ENCODE measurements at places on chromosomes 13 and 19.

DNA sequence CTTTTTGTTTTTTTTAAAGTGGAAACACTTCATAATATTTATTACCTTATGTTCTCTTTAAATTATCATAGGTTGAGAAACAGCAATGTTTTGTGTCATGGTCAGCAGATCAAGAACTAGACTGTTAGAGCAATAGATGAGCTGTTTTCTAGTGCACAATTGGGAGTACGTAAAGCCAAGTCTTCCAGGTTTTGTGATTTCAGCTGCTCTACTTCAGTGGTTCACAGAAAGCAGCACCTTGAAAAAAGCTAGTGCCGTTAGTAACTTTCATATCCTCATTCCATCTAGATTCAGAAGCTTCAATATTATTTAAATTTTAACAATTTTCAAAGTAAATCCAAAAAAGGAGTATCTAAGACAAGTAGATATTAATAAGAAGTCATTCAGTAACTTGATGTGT is 1.9 kb downstream of the GPR18 start:
- no peak for DNase-seq

- peak; percentile 96 for DNase-seq
Observed at GRCh38 chr13:26021516-26021915, 30.3 kb downstream of the SHISA2 start.

- DNase-seq, result peak; percentile 7
Observed at GRCh38 chr13:27194209-27194608, 22.6 kb upstream of the USP12 start.

GRCh38 chr13:76641056-76641455 is 245.1 kb downstream of the KCTD12 start:
- DNase-seq, result no peak

DNA sequence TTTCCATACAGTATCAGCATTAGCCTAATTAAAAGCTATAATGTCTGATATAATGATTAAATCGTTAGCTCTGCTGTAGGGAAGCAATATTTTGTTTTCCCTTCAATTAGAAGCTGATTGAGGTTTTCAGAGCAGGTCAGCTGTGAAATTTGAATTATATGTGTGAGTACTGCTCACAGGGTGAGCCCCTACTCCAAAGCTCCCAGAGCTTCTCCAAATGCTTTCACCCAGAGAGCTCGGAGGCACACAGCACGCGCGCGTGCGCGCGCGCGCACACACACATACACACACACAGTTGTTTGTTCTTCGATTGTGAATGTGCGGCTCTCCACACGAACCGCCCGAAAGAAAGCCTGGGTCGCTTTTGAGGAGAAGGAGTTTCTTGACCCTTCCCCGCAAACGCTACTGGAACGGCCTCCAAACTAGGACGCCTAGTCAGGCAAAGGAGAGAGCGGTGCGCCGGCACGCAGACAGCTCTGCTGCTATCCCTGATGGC is 4.8 kb upstream of the SOX1 start:
- no peak for DNase-seq

DNA sequence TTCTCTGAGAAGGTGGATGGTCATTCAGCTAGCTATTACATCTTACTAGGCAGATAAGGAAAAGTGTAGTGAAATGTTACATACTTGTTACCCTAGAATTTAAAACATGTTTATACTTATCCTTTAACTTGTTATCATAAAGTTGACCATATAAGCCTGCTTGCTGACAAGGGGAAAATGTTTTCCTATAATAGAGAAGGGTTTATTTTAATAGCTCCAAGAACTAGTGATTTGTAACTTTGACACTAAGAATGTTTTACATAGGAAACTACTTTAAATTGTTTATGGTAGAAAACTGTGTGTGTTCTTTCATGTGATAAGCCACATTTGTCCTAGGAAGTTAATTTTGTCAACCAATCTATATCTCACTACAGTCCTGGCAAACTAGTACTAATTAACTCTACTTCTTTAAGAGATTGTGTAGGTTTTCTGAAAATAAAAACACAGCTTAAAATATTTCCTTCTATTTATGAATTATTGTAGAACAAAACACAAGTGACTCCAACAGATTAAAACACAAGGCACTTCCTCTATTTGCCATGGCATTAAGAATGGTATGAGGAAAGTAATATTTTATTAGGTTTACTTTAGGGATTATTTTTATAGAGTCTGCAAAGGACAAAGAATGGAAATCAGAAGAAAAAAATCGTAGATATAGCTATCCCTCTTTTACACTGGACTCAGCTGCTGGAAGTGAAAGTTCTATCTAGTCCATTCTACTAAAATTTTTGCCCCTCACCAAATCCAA is 233.3 kb upstream of the NBEA start:
- DNase-seq, result no peak

GRCh38 chr19:18636969-18637629 is at the start of gene KLHL26:
TSS of gene KLHL26 (plus strand) at chr19:18637028. CDS start at chr19:18637055, 27 bp downstream.
- DNase-seq, result no peak

DNA sequence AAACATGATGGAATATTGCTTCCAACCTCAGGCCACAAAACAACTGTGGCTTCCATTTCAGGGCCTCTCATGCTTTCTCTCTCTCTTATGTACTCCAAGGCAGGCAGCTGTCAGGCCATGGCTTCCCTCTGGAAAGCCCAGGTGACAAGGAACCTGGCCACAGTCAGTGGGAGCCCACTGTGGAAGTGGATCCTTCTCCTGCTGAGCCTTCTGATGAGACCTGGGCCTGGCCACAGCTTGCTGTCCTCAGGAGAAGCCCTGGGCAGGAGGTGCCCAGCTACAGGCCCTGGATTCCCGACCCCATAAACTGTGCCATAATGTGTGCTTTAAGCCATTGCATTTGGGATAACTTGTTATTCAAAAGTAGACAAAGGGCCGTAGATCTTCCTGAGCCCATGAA is 71.2 kb downstream of the SPACA7 start:
- DNase-seq, result no peak

DNA sequence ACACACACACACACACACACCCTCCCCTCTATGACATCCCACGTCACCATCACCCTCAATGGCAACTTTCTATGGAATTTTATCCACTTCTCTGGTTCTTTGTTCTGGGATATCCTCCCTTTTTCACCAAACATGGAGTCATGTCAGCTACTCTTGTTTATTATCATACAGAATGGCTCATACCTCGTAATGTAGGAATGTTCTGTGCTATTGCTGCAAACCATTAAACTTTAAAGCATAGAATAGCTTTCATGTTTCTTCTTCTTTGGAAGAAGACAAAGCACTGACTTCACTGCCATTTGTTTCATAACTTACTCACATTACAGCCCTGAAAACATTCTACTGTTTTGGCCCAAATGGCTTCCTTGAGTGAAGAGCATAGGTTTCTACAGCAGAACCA is 163.4 kb downstream of the FOXO1 start:
- no peak for DNase-seq

GRCh38 chr13:28559636-28560259 is 64.8 kb upstream of the FLT1 start:
- DNase-seq, result peak; percentile 89

DNA sequence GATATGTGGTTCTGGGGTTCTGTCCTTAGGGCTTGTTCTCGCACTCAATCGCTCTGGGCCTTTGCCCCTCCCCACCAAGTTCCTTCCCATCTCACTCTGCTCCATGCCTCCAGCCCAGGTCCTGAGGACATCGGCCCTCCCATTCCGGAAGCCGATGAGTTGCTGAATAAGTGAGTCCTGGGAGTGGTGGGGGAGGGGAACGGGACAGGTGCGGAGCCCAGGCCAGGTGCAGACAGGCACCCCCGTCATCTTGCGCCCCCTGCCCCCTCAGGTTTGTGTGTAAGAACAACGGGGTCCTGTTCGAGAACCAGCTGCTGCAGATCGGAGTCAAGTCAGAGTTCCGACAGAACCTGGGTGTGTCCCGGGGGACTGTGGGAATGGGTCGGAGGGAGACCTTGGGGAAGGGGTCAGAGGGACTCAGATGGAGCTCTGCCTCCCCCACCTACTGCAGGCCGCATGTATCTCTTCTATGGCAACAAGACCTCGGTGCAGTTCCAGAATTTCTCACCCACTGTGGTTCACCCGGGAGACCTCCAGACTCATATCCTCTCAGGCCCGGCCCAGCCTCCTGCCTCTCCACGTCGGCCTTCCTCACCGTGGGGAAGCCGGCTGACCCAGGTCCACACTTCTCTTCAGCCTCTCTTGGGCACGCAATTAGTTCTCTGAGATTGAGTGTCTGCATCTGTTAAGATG is 10.1 kb downstream of the FUZ start:
- DNase-seq, result no peak

DNA sequence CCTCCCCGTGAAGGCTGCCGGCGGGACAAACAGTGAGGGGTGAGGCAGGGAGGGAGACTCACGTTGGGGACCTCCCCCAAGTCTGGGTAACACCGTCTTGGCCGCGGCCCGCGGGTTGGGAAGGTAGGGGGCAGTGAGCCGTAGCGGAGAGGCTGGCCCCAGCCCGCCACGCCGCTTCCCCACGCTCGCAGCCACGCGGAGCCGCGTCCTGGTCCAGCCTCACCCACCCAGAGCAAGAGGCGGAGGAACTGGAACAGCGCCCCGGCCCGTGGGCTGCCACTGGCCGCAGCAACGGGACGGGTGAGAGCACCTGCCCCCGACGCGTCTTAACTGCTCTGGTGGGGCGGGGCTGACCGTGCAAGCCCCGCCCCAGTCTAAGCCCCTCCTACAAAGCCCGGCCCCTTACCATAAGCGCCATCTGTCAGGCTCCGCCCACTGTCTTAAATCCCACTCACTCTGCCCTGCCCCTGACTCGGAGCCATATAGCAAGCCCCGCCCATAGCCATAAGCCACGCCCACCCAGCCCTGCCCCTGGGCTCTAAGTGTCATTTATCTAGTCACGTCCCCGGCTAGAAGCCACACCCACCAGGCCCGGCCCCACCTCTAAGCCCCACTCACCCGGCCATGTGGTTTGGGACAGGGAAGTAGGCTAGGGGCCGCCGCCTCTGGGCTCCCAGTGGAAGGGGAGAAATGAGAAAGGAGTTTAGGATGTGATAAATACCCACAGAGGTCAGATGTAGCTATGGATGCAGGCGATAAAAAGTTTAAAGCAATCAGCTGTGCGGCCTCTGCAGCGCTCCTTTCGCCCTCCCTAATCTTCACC is 2.1 kb upstream of the CCL25 start:
- DNase-seq, result peak; percentile 99

DNA sequence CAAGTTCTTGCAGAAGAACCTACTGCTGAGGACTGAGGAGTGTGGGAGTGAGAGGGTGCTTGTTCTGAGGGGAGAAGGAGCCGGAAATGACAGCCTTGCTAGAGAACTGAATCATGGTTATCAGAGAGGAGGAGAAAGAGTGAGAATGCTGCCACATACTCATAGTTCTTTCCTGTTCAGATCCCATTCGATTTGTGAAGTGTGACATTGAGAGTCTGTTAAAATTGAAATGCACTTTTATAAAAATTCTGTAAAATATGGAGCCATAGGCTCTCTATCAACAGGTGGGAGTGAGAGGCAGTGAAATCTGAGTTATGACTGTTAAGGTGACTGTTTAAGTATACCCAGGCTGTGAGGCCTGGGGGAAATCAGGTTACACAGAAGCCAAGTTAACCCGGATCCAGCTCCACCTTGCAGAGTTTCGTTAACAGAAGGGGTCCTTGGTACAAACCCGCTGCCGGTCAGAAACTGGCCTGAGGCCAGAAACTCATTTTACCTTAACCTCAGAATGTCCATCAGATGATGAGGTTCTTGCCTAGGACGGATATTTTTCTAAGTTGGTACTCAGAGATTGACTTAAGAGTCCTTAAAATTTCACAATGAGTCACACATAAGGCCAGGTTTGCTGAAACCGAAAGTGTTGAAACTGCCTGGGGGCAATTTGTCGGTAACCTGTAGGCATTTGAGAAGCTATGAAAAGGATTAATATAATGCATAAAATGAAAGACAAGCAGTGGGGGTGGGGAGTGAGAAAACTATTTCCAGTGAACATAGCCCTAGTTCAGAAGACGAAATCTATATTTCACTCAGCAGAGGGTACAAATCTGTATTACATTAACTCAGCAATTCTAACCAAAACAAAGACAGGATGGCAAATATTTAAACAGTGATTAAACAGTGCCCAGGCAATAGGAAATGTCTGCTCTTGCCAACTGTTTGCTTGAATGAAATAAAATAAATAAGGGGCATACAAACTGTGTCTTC is 350.5 kb downstream of the KCNRG start:
- DNase-seq, result peak; percentile 85

DNA sequence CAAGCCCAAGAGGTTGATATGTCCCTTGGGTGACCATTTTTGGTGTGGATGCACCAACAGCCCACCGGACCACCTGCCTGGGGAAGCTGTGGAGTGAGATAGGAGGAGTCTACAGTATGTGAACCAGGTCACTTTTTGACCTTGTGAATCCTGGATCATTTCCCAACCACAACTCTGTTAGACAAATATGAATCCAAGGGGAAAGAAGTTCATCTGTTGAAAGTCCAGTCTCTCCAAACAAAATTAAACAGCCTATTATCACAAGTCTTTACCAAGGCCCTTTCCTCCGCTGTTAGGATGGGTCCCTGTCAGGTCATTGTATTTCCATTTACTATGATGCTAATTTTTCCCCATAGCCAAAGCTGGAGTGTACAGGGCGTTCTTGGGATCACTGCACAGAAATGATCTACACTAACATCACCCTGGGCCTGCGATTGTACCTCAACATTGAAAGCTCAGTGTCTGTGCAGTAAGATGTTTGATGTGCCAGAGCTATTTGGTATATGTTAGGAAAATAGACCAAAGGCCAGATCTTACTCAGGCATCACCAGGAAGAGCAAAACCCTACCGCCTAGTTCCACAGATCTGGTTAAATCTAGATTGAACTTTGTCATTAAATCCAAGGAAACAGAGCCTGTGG is 117.1 kb downstream of the STARD13 start:
- DNase-seq, result no peak

GRCh38 chr13:110311443-110312338 is 4.6 kb downstream of the COL4A2 start:
- DNase-seq, result no peak

GRCh38 chr13:48885027-48885395 is 90.7 kb upstream of the FNDC3A start:
- DNase-seq, result no peak

DNA sequence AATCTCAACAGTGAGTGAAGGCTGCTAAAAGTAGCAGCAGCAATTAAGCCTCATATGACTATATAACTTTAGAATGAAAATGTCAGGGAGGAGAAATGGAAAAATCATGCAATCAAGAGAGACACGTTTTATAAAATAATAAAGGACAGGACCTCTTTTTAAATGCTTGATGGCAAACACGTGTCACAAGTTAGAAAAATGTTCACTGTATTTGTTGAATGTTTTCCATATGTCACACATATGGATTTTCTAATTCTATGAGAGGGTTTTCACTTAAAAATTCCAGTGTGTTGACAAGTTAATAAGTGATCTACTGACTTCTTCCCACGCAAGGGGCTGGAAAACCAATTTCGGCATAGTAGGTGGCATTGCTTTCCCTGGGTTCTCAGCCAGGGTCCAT is 27.7 kb upstream of the KCTD12 start:
- no peak for DNase-seq

GRCh38 chr19:37983916-37984315 is 76.9 kb downstream of the SIPA1L3 start:
- no peak for DNase-seq

GRCh38 chr19:15455996-15456395 is 6.2 kb upstream of the WIZ start:
- DNase-seq, result no peak
